ENCODE measurements at places on chromosomes 1 and 21.
A peak's percentile ranks its signal among the peaks of the same experiment; 100 is the strongest.

DNA sequence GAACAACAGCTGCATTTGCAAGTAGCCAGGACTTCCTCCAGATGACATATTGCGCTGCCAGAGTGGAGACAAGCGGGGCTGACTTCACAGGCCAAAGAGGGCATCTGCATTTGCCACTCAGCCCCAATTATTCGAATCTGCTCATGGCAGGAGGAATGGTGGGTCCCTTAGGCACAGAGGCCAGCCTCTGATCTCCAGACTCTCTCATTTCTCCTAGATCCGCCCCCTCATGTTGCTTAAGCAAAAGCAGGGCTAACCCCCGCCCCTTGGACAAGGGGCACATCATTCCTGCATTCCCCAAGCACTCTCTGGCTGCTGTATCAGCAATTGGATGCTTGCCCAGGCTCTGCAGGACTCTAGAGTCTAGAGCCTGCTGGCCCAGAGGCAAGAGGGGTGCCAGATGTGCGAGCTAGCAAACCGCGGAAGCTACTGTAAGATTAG, 262.4 kb downstream of the ST6GALNAC3 start:
- DNase-seq, result no peak

- DNase-seq, result no peak
These were observed 70.4 kb downstream of the PLXNA2 start for GRCh38 chr1:208173749-208174148.

DNA sequence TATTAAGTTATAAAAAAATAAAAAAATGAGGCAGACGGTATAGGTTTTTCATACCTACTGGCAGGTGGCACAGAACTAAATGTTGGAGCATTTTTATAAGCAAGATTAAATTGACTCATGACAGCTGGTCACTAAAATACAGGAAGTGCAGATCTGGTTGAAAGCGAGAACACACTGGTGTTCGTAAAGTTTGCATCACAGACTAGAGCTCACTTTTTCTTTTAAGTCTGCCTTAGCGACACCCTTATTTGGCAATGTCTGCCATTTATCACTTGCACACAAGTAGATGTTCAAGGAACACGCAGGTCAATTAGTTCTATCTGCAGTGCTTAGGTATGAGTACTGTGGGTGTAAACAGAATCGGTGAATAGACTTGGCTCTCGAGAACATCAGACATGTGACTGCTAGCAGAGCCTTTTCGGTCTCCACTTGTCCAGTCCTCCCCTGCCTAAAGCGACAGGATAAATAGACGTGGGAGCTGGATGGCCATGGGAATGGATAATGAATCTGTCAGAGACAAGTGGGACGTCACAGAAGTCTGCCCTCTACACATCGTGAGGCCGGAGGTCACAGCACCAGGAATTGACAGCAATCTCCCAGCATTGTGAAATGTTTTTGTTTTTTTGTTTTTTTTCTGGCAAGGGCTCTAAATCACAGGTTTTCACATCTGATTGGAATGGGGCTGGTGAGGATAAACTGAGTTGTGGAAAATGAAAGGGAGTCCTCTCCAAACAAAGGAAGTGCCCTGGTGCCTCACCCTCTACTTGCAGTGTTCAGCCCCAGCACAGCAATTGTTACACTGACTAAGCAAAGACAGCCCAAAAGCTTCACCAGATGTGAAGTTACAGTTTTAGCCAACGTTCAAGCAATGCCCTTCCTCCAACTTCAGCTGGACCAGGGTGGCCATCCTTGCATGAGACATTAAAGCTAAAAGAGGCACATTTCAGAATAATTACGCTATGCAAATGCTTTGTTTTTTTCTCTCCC, 248.9 kb downstream of the NTNG1 start:
- DNase-seq, result no peak

GRCh38 chr21:21530680-21531079, 532.5 kb downstream of the NCAM2 start:
- no peak for DNase-seq

DNA sequence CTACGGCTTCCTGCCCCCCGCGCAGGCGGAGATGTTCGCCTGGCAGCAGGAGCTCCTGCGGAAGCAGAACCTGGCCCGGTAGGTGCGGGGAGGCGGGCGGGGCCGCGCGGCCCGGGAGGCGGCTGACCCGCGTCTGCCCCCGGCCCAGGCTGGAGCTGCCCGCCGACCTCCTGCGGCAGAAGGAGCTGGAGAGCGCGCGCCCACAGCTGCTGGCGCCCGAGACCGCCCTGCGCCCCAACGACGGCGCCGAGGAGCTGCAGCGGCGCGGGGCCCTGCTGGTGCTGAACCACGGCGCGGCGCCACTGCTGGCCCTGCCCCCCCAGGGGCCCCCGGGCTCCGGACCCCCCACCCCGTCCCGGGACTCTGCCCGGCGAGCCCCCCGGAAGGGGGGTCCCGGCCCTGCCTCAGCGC, 16.6 kb downstream of the NOC2L start:
- DNase-seq, result no peak

DNA sequence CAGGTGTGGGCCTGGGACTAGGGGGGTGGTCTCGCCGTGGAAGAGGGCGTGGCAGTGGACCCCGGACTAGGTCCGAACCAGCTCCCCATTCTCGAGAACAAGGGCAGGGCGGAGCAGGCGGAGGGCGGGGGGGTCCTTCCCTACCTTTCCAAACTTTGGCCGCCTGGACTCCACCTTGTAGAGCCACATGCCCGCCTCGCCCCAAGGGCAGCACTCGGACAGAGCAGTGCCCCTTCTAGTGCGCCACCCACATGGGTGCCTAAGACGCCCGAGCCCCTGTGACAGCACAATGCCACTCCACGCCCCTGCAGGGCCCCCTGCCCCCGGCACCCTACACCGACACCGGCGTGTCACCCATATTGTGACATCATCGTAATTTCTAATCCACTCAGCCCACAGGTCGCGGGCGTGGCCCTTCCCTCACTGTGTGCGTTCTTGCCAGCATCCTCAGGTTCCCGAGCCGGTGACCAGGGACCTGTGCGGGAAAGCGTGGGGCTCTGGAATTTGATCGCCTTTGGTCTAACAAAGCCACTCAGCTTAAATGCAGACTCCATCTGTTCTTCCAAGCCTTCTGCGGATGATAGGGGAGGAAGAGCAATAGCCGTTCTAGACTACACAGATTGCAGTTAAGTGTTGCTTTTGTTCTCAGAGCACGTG, 553 bp upstream of the STMN1 start:
- DNase-seq, result peak; percentile 21

- DNase-seq, result no peak
These were observed 29.6 kb downstream of the SETD4 start for GRCh38 chr21:36030581-36031189.

- no peak for DNase-seq
These were observed 656.1 kb upstream of the NEGR1 start for GRCh38 chr1:72938408-72938807.

DNA sequence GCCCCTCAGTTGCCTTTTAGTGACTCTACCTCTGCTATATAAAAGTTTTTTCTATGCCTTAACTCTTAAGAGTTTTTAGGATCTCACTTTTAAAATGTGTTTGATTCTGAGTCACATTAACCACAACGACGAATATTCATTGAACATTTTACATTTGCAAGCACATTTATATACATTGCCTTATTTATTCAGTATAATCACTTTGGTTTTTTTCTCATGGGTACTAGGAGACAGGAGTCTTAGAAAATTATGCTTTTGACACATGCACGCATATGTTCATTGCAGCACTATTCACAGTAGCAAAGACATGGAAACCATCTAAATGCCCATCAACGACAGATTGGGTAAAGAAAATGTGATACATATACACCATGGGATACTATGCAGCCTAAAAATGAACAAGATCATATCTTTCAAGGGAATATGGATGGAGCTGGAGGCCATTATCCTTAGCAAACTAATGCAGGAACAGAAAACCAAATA, 236.9 kb upstream of the SPAG17 start:
- no peak for DNase-seq

GRCh38 chr1:102219463-102219862, 222.7 kb upstream of the OLFM3 start:
- no peak for DNase-seq

DNA sequence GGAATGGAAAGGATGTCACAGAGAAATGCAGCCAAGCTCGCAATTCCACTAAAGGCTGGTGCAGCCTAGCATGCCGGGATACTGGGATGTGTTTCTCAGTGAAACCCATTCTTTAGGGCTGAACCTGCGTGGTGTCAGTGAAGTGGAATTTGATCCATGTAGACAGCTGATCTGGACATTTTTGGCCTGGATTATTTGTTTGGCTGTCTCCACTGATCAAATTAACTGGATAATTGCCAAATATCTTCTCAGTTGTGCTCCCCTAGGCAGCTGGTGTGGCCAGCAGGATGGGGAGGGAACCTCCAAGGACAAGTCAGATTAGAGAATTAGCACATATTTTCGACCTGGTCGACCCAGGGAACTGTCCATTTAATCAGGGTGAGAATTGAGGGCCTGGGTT, 318.4 kb downstream of the RPS6KC1 start:
- DNase-seq, result no peak

GRCh38 chr1:15453734-15454133, 2.8 kb upstream of the CELA2A start:
- no peak for DNase-seq

DNA sequence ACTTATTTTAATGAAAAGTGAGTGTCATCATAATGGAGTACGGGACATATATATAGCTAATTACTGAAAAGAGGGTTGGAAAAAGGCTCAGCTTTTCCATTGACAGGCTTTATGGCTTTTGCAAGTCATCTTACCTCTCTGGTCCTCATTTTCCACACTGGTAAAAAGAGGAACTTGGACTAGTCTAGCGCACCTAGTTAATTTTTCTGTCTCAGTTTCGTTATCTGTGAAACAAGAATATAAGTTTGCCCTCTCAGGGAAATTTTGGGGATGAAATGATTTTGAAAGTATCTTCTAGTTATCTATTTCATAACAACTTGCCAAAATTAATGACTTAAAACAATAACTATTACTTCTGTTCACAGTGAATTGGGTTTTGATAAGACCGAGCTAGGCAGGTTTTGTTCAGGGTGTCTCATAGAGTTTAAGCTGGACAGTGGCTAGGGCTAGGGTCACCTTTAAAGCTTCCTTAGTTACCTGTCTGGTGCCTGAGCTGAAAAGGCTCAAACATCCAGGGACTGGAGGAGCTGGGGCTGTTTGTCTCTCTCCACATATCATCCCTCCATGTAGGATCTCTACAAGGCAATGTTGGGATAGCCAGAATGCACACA, 91.7 kb downstream of the TYW3 start:
- no peak for DNase-seq

GRCh38 chr1:118388301-118388959, 203.4 kb upstream of the SPAG17 start:
- DNase-seq, result no peak

- DNase-seq, result no peak
These were observed 32.0 kb downstream of the OLFM3 start for GRCh38 chr1:101964708-101965107.

GRCh38 chr1:235024711-235025421, 103.8 kb downstream of the TOMM20 start:
- no peak for DNase-seq

DNA sequence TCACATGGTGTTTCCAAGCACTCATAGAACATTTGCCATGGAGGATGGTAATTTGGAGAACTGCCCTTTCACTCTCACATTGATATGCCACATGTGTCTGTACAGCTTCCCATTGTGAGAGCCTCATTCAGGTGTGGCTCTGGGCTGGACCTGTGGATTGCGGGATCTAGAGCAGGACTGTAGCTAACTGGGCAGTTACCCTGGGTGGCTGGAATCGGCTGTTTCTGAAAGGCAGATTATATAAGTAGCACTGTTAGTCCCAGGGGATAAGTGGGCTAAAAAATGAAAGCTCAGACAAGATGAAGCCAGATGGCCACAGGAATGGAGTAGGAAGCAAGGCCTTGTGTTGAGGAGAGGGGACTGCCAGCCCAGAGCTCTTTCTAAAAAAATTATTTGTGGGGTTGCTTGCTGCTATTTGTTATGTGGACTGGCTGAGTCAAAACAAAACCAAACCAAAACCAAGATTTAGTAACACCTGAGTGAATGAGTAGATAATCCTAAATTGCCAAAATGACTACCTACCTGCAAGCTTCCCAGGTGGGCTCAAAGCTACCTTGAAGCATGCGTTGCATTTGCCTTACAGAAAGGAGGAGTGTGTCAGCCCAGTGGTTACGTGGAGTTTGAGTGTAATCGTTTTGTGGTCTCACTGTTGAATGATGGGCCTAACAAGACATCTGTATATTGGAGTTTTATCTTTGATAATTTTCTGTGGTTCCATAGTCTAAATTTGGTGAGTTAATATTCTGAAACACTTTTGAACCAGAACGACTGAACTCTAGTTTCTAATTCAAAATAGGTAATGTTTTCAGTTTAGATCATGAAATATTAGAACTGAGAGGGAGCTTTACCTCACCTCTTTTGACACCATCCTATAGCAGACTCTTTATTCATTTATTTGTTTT, 58.0 kb downstream of the SDCCAG8 start:
- no peak for DNase-seq

GRCh38 chr1:31701091-31701736, 2.6 kb downstream of the COL16A1 start:
- no peak for DNase-seq

GRCh38 chr1:94456736-94457135, 38.5 kb downstream of the ABCD3 start:
- DNase-seq, result no peak

DNA sequence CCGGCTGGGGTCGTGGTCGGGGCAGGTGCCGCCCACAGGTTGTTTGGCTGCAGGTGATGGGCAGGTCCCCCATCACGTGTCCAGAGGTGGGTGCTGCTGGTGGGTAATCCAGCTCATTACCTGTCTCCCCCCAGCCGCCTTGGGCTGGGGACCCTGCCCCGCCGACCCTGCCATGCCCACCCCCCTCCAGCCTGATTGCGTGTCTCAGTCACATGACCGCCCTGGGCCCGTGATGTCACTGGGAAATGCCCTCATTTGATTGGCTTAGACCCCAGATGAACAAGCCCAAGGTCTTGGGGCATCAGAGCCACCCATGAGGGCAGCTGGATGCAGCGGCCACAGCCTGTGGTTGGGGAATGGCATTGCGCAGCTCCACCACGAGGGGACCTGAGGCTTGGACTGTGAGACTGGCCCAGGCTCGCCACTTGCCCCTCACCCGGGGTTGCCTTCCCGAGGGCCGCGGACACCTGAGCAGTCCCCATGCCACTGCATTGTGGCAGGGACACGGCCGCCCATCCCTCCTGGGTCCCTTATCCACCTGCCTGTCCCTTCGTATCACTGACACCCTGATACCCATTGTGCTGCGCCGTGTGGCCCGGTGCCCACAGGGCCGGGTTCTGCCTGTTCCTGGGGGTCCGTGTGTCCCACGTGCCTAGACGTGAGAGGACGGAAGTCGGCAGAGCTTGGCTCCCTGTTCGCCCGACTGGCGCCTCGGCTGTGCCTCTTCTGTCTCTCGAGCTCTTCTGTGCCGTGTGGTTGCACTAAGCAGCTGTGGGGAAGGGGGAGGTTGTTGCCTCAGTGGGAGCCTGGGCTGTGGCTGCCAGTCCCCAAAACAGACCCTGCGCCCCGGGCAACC, 68.0 kb downstream of the FAAP20 start:
- DNase-seq, result no peak

DNA sequence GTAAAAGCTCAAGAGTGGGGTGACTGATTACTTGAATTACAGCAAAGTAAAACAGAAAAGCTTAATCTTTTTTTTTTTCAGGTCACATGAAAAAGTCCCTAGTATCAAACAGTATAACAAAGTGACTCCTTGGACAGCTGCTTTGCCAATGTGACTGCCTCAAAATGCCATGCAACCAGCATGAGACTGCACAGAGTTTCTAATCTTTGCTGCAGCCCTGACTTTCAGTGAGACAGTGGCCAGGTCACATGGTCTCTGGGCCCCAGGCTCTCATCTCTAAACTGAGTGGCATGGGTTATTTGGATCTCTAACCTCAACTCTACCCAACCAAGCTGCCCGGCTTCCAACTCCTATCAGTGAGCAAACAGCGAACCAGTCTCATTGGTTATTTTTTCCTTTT, 169.0 kb downstream of the VAV3 start:
- DNase-seq, result no peak

GRCh38 chr1:228190778-228191177, 17.1 kb upstream of the OBSCN start:
- no peak for DNase-seq

Data from NCI-H748 treated with DMSO at 0.1 percent for 48 hours (cell line).